ENCODE measurements at places on chromosomes 16 and 17.

GRCh38 chr17:6608321-6608720 is 32.2 kb downstream of the KIAA0753 start:
- no peak for DNase-seq

- DNase-seq, result no peak
Observed at GRCh38 chr16:85172455-85173145, 60.3 kb upstream of the CIBAR2 start.

GRCh38 chr17:74362069-74362405 is 369 bp upstream of the BTBD17 start:
- no peak for DNase-seq

DNA sequence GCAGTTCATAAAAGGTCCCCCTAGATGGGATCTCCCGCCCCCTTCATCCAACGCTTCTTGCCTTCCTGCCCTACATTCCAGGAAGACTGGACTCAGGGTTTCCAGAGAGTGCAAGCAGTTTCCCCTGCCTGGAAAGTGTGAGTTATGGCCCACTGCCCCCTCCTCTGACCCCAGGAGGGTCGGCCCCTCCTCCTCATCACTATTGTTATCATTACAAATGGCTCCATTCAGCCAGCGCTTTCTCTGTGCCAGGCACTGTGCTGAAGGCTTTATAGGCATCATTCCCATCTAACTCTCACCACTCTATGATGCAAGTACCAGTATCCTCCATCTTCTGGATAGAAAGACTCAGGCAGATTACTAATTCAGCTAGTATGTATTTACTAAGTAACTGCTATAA is 90.7 kb downstream of the USP31 start:
- DNase-seq, result no peak

DNA sequence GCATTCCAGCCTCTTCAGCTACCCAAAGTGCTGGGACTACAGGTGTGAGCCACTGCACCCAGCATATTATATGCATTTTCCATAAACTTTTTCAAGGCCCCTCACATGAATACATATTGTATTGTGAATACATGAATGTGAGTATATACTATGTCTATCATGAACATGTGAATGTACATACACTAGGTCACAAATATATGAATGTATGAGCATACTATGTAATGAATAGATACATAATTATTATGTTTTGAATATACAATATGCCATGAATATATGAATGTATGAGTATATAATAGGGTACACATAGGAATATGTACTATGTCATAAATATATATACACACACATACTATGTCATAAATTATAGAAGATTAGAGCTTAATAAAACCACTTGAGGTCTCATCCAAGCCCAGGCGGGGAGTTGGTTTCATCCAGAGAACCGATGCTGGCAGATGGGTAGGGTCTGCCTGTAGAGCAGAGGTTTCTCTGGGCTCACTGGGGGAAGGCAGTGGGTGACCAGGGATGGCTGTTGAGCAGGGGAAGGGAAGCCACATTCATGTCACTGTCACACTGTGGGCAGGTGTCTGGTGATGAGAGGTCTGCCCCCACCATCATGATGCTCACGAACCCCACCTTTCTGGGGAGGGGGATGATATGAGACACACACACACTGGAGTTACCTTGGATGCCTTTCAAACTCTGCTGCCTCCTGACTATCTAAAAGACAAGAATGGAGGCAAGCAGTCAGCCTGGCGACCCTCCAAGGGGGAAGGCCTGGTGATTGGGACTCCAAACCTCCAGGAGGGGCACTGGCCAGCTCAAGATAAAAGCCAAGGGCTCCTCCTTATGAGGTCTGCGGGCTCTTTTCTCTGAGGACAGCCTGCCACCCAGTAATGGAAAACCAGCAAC is 7.3 kb downstream of the C16orf95 start:
- DNase-seq, result no peak

DNA sequence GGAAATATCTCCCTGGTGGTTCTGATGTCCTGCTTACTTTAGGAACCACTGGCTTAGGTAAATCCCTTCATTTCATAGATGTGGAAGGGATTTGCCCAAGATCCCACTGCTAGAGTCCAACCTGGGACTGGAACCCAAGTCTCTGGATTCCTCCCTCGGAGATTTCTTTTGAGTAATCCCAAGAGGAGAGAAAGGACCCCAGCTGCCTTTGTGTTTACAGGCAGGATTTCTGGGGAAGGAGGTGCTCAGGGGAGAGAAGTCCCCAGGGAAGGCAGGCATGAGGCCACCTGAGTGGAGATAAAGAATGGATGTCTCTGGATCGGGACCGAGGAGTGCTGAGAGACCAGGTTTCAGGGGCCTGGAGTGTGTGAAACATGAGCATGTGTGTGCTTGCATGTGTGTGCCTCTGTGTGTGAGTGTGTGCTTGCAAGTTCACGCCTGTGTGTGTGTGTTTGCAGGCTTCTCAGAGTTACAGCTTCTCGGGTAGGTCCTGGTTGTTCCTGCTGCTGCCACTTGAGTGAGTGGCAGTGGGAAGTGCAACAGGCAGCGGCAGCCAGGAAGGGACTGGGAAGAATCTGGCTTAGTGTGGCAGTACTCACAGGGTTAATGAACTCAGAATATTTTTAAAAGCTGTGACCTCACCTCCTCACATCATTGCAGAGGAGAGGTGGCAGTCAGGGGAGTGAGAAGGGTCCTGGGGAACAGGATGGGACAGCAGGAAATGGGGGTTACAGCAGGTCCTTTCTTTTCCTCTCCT is 2.2 kb downstream of the KCNH6 start:
- DNase-seq, result no peak

DNA sequence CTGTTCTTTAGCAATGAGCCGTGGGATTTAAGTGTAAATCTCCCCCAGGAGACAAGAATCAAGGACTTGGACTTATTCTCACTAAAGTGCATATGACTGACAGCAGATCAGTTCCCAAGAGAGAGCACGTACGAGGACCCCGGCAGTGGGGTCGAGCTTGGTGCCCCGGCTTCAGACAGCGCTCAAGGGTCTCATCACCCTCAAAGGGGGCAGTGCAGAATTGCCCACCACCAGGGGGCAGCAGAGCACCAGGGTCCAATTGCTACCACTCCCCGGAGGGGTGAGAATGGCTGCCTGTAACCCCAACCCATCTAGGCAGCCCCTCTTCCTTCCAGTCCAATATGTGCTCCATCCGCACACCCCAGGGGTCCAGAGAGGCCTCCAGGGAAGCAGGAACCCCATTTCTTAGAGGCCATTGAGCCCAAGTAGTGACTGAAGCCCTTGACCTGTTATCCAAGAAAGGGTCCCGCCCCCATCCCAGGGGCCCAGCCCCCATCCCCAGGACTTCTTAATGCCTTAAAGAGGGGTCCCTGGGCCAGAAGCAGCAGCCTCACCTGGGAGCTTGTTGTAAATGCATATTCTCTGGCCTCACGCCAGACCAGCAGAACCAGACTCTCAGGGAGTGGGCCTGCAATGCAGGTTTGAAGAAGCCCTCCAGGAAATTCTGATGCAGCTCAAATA is 86.1 kb downstream of the ZDHHC7 start:
- DNase-seq, result peak; percentile 23

DNA sequence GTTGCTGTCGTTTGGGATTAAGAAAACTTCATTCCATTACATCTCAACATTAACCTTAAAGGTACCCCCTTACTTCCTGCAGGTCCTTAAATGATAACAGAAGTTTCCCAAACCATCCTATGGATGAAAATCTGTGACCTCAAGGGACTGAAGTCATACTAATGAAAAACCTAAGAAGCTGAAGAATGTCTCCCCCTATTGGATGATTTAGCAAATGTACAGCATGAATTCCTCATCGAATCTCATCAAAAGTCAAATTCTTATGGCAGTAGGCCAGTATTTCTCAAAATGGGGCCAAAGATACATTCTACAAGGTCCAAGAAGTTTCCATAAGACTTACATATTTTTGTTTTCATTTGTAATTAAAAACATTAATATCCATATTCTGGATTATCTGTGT is 13.5 kb downstream of the SCO1 start:
- DNase-seq, result no peak

DNA sequence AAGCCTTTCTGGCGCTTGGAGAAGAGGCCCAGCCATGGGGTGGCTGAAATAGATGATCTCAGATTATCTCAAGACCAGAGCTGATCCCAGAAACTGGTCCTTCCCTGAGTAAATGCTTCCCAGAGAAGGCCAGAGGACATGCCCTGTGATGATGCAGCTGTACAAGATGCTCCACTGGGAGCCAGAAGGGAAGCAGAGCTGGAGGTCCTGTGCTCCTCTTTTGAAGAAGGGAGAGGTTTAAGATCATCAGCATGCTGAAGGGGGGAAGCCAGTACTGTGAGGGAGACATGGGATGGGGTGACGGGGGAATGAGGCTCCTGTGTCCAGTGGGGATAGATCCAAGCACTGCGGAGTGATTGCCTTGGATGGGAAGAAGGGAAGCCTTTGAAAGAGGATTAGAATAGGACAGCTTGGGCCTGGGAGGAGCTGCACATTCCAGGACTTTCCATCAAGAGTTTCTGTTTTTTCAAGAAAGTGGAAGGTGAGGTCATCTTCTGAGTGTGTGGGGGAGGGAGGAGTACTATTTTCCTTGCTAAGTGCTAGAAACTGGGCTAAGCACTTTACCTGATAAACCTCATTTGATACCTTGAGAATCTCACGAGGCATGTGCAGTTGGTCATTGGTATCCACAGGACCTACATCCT is 16.4 kb upstream of the ALOX15B start:
- peak; percentile 18 for DNase-seq

- DNase-seq, result no peak
Observed at GRCh38 chr17:62631086-62631935, 3.8 kb downstream of the MRC2 start.

DNA sequence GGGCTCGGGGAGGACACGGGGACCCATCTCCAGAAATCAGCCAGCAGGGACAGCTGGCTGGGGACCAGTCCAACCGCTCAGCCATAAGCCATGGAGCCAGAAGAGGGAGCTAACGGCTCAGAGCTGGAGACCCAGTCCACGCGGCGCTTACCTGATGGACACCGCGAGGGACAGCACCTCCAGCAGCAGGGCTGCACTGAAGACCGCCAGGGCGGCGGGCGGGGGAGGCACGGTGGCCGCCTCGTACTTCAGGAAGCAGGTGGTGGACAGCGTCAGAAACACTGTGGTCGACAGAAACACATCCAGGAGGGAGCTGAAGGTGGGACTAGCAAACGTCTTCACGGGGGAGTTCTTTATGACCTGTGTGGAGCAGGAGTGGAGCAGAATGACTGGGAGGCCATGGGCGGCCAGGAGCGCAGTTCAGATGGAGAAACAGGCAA is 102.6 kb upstream of the CREBBP start:
- DNase-seq, result peak; percentile 78

DNA sequence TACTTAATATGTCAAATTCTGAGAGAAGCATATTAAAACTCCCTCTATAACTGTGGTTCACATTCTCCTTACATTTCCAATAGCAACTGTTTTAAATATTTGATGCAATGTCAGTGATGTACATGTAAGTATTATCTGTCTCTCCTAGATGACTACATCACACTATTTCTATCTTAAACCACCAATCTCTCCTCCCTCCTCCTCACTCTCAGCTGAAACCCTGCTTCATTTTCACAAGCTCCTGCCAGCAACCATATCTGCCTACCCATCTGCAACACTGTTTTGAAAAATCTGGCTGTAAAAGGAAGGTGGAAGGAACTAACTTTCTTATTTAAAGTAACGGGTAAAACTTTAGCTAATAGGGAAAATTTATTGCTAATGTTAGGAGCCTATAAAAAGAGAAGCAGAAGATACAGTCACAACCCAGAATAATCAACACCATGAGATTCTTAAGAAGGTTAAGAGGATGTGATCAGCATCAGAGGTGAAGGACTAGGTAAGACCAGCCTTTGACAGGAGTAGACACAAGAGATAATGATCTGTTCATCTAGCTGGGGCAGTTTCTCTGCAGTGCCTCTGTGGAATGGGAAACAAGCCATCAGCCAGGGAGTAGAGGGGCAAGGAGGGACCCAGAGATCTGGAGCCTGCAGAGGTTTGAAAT is 31.0 kb downstream of the MYH10 start:
- no peak for DNase-seq

GRCh38 chr16:84574191-84574590 is 43.7 kb downstream of the COTL1 start:
- DNase-seq, result no peak

DNA sequence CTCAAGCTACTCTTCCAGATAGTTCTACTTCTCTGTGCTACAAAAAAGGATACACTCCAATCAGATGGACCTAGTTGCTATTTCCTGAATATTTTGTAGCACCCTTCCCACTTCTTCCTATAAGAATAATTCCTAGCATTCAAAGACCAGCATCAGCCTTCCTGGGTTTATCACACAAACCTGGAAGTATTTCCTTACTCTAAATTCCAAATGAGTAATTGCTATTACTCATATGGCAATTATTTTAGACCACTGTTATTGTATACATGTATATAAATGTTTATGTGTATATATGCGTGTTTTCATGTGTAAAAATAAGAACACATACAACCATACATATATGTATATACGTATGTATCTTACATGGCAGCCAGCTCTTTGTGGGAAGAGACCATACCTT is 130.6 kb downstream of the MYO1D start:
- no peak for DNase-seq
